ENCODE measurements at places on chromosomes 7 and 10.

DNA sequence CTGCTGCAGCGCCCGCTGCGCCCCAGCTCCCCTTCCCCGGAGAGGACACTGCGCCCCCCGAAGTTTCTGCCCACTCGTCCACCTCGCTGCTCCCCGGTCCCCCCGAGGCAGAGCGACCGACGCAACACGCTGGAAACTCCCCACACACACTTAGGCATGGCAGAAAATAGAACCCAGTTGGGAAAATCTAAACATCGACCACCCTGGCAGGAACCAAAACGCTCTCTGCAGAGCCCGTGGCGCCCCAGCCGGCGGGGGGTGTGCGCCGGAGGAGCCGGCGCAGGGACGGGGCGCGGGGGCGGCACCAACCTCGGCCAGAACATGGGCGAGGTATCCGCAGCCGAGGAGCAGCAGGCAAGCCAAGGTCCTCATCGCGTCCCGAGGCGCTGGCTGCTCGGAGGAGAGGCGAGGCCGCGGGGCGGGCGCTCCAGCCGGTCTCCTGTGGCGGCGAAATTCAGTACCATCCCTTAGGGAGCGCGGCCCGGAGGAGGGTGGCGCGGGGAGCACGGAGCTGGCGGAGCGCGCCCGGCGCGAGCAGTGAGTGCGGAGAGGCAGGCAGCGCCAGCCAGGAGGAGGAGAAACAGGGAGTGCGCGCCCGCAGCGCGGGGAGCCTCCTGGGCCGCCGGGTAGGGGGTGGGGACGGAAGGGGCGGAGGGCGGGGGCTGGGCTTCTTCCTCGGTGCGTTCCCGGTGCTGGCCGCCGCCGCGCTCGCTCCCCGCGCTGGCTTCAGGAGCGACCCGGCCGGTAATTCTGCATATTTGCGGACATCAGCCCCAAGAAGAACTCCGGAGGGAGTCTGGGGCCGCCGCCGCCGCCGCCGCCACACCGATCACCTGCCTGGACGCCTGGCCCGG, 789 bp downstream of the PDGFA start:
- no peak for DNase-seq

- DNase-seq, result no peak
These were observed 96.6 kb downstream of the MKLN1 start for GRCh38 chr7:131424219-131424822.

GRCh38 chr7:80833289-80834268, 85.3 kb downstream of the SEMA3C start:
- DNase-seq, result no peak

- no peak for DNase-seq
These were observed 34.2 kb downstream of the C7orf33 start for GRCh38 chr7:148624735-148625134.

DNA sequence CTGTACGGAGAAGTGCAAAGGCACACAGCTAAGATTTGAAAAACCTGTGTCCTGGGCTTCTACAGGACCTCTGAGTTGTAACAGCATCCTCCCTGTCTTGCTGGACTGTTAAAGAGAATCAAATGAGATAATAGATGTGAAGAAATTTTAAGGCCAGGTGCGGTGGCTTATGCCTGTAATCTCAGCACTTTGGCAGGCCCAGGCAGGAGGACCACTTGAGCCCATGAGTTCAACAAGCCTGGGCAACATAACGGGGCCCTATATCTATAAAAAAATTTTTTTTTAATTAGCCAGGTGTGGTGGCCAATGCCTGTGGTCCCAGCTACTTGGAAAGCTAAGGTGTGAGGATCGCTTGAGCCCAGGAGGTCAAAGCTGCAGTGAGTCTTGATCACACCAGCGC, 2.9 kb upstream of the ARHGAP21 start:
- DNase-seq, result no peak

- DNase-seq, result no peak
These were observed 26.1 kb downstream of the UBE2H start for GRCh38 chr7:129926618-129927017.

- no peak for DNase-seq
These were observed 272.5 kb downstream of the SEMA3A start for GRCh38 chr7:83921941-83922607.

DNA sequence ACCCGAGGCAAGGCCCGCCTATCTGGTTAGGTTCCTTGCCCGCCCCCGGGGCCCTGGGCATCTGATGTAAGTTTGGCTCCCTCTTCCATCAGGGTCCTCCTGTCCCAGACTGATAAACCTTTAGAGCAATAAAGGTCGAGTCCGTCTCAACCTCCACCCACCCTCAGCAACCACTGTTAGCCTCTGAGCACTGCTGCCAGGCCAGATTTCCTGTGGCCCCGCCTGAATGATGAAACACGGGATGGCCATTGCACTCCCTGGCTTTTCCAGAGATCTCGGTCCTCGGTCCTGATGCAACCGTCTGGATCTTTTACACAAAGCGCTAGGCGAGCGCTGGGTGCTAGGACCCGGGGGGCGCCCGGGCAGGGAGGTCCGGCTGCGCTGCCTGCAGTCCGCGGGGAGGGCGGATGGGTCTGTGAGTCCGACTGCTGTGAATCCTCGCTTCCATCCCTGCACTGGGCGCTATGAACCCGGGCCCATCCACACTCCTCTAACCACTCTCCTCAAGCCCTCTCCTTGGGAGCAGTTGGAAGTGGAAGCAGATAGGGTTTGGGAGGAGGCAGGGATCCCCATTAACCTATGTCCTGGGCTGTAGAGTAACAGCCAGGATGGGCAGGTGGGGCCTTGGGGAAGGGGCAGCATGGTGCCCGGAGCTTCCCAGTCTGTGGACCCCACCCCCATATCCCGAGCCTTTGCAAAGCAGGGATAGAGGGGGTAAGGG, 875 bp upstream of the DDIT4 start:
- peak; percentile 96 for DNase-seq

DNA sequence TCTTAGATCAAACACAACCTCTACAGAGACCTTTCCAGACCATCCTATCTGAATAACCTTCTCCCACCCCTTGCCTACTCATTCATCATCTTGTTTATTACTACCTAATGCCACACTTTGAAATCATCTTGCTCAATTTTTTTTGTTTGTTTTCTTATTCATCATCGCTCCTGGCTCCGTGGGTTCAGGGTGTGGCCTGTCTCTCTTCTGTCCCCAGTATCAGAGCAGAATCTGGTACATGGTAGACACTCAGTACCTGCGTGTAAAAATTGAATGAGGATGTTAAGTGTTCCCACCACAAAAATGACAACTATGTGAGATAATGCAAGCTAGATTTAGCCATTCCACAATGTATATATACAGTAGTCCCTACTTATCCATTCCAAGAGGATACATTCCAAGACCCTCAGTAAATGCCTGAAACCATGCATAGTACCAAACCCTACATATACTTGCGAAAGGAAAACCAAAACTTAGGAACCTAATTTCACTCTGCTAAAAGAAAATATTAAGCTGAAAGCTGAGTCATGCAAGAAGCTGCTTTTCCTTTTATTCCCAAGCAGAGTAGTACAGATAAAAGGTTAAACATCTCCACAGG, 72.1 kb upstream of the SEC61G start:
- DNase-seq, result no peak

DNA sequence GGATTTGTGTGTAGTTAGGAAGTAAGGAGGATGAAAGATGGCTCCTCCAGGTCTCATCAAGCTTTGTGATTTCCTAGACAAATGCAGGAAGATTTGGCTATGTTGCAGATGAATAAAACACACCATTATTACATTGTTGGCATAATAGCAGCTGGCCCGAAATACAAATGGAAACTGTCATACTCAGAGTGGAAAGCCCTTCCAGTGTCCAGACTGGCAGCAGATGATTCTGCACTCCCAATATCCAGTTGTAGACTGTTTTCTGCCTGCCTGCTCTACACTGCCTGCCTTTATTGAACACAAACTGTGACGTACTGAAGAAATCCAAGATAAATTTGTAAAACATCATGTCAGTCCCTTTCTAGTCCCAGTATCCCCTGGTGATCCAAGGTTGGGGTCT, 99.7 kb upstream of the FZD1 start:
- no peak for DNase-seq

- DNase-seq, result no peak
These were observed 103.3 kb downstream of the GRB10 start for GRCh38 chr7:50679218-50680007.

GRCh38 chr10:129030603-129030895, 436.5 kb upstream of the MGMT start:
- DNase-seq, result no peak

DNA sequence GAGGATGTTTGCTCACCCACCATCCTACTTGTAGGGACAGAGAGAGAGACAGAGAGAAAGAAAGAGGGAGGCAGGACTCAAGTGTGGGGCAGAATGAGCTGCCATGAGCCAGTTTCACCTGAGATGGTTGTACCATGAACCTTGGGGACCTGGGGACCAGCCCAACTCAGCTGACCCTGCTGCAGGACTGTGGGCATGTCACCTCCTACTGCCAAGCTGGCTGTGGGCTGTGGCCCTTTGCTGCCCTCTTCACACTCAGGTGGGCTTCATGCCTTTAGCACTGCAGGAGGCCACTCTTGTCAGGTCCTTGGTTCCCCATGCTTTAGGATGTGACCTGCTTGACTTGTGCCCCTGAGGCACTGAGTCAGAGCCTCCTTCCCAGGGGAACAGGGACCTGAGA, 108.2 kb upstream of the PCBD1 start:
- no peak for DNase-seq

GRCh38 chr7:68424658-68425297, 1173.5 kb upstream of the AUTS2 start:
- DNase-seq, result no peak

DNA sequence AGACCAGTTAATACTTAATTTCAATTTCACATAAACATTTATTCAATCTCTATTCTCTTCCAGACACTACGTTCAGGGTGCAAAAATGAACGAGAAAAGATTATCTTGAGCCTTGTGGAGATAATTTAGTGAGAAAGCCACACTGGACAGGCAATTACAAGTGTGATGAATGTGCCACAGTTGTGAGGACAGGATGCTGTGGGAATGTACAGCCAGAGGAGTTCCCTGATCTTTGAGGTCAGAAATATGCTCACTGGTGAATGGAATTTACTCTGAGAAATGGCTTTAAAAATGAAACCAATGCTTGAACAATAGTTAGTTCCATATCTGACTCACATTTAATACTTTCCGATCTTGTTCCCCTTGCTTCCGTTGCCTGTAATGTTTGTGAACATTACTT, 864.8 kb downstream of the GATA3 start:
- no peak for DNase-seq

GRCh38 chr7:139249179-139249810, 18.3 kb downstream of the UBN2 start:
- no peak for DNase-seq

DNA sequence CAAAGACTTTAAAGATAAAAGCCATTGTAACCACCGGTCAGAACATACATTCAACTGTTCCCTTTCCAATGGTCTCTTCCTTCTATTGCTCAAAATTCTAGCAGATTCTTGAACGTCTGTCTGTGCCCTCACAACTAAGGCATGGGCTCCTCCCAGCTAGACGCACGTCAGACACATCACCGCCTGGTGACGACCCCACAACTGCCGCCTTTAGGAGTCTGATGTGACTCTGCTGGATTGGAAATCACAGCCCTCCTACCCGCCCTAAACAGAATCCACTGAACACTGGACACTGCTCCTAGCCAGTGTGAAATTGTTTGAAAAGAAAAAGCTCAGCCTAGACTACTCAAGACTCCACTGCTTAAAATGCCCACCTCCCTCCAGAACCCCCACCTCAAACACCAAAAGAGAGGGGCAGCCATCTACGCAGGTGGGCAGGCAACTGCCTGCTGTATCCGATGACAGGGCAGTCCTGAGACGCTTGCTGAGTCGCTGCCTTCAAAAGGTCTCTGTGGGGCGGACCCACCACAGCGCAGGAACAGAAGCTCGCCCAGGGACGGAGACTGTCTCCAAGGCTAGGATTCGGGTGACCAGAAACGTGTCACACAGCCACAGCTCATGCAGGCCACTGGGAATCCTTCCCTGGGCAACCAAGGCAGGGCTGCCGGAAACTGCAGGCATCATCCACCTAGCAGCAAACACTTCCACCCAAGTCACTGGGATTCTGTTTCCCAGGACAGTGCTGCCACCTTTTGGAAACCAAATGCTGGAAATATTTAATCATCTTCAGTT, 34.7 kb downstream of the GSDME start:
- peak; percentile 46 for DNase-seq

DNA sequence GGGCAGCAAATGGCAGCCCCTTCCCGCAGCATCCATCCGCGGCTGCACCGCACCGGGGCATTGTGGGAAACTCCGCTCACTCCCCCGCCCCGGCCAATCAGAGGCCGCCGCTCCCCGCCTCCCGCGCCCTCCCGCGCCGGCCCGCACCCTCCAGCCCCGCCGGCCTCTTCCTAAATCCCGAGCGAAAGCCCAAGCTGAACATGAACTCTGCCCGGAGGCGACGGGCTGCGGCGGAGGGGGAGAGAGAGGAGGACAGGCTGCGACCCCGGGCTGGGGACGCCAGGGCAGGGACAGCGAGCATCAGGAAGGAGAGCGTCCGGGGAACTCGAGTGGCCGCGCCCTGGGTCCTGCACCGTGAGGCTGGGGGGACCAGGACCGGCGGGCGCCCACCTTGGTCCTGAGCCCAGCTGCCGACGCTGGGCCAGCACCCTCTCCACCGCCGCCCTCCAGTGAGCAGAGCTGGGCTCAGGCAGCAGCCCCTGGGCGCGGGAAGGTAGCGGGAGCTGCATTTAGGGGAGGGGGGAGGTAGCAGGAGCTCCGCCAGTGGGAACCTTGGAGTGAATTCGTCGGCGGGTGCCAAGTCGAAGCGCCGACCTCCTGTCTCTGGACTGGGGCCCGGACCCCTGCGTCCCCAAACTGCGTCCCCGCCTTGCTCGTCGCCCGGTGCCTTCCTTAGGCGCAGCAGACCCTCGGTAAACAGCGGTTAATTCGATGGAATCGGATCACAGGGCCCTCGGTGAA, at the start of gene DGKI:
TSS of gene DGKI (minus strand) at position 148 of the 741 bp plus-strand sequence.
- DNase-seq, result no peak

GRCh38 chr7:115782696-115783490, 247.7 kb downstream of the TFEC start:
- no peak for DNase-seq

- DNase-seq, result no peak
These were observed 246.6 kb downstream of the XPNPEP1 start for GRCh38 chr10:109676703-109677102.

- DNase-seq, result no peak
These were observed 32.4 kb upstream of the TCF7L2 start for GRCh38 chr10:112917681-112918080.

- DNase-seq, result no peak
These were observed 2.5 kb downstream of the VSIR start for GRCh38 chr10:71770789-71771188.

GRCh38 chr10:42544945-42545344, 93.4 kb downstream of the ZNF33B start:
- no peak for DNase-seq

- DNase-seq, result no peak
These were observed 58.1 kb downstream of the MDFIC start for GRCh38 chr7:114979803-114980507.

- no peak for DNase-seq
These were observed 4.5 kb downstream of the SAP25 start for GRCh38 chr7:100568896-100569844.

GRCh38 chr7:40643664-40644063, 508.9 kb downstream of the SUGCT start:
- DNase-seq, result no peak

GRCh38 chr10:3737864-3738263, 47.1 kb downstream of the KLF6 start:
- no peak for DNase-seq

All from coronary artery (tissue), 2 donors.